Thoracic aorta (tissue), 2 donors: ENCODE measurements at places on chromosomes 16 and 17. TPM values are rescaled to one million over a fixed set of nuclear protein-coding genes. Genes with fewer than 3 reads are reported as not detected.

- no peak for DNase-seq
These were observed 656 bp upstream of the IGFBP4 start for GRCh38 chr17:40442392-40443195.

DNA sequence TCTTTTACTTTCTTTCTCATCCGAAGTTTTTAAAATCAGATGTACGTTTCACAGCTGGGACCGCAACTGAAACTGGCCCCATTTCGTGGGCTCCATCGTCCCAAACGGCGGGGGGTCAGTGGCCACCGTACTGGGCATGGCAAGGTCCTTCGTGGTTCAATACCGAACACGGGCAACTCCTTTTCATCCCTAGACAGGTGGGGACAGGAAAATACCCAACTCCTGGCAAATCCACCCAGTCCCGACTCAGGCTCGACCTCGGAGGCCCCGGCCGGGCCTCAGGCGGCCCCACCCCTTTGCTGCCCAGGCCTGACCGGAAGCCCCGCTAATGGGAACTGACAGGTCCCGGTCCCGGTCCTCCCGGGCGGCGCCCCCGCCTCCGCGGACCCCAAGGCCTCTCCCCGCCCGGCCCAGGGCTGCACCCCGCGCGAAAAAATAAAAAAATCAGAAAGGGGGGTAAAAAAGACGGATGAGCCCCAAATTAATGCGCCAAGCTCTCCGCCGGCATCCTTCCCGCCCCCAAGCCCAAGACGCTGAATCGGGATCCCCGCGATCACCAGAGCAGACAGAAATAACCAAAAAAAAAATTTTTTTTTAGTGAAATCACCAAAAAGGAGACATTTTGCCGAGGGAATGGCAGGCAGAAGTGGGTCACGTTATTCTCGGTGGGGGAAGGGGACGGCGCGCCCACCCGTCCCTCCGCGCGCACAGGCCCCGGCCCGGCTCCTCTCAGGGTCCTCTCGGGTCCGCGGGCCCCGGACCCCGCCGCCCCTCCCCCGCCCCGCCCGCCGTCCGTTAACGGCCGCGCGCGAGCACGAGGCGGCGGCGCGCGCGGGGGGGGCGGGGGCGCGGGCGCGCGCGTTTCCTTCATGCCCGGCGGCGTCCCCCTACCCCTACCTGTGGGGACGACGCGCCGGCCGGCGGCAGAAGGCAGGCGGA, 562 bp downstream of the ZC3H7A start:
- no peak for DNase-seq

DNA sequence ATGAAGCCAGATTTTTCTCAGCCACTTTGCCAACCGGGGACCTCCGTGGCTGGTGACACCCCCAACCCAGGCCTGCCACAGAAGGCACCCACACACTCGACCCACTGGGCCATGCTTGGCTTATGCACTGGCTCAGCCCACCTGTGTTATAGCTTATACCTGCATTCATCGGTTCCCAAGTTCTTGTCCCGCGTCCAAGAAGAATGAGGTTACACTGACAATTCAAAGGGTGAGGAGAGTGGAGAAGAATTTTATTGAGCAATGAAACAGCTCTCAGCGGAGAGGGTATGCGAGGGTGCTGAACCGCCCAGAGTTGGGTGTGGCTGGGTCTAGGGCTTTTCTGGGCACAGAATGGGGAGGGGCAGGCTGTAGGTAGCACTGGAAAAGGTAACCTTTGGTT, 22.2 kb upstream of the CDH15 start:
- DNase-seq, result no peak

DNA sequence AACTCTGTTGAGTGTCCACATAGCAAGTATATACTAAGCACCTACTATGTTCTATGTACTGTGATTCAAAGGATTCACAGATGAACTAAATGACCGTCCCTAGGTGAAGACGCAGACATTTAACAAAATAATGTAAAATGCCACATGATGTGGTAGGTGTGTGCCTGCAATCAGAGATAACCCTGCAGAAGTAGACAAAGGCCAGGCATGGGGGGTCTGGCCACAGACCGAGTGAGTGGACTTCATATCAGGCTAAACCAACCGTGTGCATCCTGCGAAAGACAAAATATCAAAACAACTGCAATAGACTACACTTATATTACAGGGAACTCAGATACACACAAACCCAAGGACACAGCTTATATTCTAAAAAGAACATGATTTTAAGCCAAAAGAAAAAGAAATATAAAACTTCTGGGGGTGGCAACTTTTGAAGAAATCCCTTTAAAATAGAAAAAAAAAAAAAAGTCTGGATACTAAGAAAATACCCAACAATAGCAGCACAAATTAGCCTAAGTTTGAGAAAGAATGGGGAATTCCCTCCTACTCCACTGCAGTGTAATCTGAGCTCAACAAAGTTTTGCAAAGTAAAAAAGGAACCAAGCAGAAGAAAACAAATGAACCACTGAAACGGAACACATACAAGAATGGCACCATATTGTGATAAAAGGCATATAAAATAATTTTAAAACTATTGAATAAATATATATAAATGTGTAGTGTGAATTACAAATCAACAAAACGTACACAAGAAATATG, 12.3 kb downstream of the HSDL1 start:
- DNase-seq, result no peak

Gene CCDC144A
- total RNA-seq, result 36.3 TPM

Gene TBC1D3
- not detected for total RNA-seq

Gene FAM20A
- total RNA-seq, result 25.3 TPM

Gene GNAO1
- 4.5 TPM for total RNA-seq

Gene UMOD
- not detected for total RNA-seq
